Stimulated activated CD4-positive, alpha-beta T cell treated with anti-CD3 and anti-CD28 coated beads, TNF-alpha, amount 100 ng/mL, for 4 hours (primary cell): ENCODE measurements at places on chromosomes 4 and X.

GRCh38 chrX:72313707-72314641 lies 8.3 kb upstream of the CITED1 start:
- DNase-seq: no peak

- no peak for DNase-seq
These were observed 73.3 kb upstream of the LRPAP1 start for GRCh38 chr4:3605491-3605890.

GRCh38 chr4:143531788-143532491 lies 18.4 kb downstream of the SMARCA5 start:
- no peak for DNase-seq

DNA sequence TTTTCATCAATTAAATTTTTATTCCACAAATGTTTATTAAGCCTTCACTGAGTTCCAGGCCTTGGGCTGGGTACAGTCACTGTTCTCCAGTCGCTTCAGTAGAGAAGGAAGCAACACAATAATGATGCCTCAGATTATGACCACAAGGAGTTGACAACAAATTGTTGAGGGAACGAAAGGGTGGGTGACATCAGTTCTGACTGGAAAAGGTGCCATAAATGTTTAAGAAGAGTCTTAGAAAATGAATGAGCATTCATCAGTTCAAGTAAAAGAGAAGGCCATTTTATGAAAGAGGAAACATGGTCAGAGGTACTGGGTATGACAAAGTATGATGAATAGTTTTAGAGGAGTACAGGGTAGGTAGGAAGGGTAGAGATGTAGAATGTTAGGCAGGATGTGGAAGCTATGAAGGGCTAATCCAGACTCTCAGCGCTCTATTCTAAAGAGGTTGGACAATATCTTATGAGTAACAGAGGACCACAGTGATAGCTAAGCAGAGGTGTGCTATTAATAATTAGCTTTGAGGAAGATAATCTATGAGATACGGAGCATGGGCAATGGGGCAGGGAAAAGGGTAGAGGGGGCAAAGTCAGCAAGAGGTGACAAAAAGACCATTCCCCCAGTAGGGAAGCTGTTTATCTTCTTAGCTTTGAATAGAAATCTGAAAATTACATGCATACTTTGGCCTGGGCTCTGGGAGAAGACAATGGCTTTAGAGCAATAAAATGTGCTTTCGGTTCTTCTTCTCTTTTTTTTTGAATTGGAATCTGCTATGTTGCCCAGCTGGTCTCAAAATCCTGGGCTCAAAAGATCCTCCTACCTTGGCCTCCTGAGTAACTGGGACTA lies 20.4 kb downstream of the AFP start:
- DNase-seq: no peak

DNA sequence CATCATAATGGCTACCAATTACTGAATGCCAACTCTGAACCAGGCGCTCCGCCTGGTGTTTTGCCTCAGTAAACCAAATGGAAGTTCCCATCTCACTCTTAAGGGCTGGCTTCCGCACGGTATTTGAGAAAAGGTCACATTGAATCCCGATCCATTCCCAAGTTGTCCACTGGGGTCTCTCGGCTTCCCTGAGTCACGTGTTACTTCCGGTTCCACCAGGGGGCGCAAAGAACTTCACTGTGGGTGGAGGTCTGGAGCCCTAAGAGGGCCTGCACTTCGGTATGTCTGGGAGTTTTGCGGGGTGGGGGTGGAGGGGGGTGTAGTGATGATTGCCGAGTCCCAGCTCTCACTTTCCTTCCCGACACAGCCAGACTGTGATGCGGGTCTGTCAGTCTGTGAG lies 13.4 kb upstream of the NHS start:
- no peak for DNase-seq

DNA sequence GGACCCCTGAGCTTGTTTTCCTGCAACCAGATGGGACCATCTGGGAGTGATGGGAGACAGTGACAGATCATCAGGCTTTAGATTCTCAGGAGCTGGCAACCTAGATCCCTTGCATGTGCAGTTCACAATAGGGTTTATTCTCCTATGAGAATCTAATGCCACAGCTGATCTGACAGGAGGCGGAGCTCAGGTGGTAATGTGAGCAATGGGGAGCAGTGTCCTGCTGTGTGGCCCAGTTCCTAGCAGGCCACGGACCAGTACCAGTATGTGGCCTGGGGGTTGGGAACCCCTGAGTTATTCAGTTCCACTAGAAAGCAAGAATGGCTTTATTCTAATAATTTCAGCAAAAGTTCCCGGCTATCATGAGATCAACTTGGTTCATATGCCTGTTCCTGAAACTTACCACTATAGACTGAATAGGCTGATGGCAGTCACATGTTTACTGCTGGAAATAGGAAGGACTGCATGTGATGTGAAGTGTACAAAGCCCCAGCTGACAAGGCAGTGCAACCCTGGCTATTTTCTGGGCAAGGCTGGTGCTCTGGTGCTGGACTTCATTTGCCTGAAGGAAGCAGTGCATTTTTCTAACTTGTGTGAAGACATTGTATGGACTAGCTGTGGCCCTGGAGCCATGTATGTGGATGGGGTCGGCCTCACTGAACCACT lies 107.2 kb downstream of the SPRY1 start:
- no peak for DNase-seq
